ENCODE measurements at places on chromosomes 6 and 20.

DNA sequence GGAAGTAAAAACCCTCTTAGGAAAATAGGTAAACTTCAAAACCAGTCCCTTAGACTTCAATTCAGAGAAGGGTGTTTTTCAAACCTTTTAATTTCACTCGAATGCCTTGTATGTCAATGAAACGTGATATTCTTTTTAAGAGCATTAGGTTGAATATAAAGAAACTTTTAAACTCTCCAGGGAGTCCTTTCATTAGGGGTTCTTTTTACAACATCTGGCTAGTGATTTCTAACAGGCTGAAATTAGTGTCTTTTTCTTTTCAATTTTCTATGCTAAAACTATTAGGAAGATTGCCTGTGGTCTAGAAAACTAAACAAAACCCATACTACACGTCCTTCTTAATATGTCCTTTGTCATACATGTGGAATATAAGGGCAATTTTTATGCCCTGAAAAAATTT, 569.7 kb upstream of the CITED2 start:
- DNase-seq = no peak

GRCh38 chr20:16518784-16519084, 54.5 kb downstream of the KIF16B start:
- DNase-seq = no peak

DNA sequence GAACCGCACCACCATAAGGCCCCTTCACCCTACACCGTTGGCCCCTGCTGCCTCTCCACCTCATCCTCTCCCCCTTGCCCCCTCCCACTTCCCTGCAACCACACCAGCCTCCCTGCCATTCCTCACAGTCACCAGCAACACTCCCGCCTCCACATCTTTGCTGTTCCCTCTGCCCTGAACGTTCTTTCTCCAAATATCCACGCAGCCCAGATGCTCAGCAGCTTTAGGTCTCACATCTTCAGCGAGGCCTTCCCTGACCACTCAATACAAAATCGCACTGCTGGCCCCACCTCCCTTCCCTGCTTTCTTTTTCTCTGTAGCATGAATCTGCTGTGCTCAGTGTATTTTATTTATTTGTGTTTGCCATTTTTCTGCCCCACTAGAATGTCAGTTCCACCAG, 20.5 kb downstream of the ITPR3 start:
- DNase-seq = no peak

DNA sequence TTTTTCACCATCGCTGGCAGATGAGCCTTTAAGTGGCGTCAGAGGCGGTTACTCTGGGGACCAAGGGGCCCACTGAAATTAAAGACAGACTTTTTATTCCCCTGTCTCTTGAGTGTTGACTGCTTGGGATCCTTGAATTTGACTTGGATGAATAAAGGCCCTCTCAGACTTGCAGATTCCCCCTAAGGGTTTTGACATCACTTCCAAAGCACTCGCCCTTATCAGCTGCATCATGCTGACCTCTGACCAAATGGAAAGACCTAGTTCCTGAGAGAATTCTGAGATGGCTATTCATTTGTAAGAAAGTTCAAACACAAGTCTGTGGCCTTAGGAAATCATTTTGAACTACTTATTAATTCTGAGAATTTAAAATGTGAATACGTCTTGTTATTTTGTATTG, 13.5 kb upstream of the MOXD1 start:
- no peak for DNase-seq

GRCh38 chr6:56246541-56246880, 869 bp downstream of the COL21A1 start:
- DNase-seq = no peak

DNA sequence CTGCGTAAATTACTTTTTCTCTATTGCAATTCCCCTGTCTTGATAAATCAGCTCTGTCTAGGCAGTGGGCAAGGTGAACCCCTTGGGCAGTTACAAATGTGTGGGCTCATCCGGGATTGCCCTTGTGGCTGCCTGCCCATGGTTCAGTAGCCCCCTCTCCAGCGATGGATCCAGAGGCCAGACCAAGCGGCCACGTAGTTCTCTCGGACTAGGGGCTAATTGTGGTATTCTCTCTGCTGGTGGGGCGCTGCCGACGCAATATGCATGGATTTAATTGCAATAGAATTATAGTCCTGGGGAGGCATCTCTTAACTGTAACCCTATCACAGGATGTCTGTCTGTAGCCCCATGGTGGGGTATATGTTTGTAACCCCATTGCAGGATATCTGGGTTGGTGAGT, 64.3 kb upstream of the UNC93A start:
- no peak for DNase-seq

- DNase-seq = no peak
Measured at GRCh38 chr20:32201977-32202363, 5.6 kb downstream of the PLAGL2 start.

GRCh38 chr20:22949331-22950109, 85.6 kb upstream of the SSTR4 start:
- no peak for DNase-seq

DNA sequence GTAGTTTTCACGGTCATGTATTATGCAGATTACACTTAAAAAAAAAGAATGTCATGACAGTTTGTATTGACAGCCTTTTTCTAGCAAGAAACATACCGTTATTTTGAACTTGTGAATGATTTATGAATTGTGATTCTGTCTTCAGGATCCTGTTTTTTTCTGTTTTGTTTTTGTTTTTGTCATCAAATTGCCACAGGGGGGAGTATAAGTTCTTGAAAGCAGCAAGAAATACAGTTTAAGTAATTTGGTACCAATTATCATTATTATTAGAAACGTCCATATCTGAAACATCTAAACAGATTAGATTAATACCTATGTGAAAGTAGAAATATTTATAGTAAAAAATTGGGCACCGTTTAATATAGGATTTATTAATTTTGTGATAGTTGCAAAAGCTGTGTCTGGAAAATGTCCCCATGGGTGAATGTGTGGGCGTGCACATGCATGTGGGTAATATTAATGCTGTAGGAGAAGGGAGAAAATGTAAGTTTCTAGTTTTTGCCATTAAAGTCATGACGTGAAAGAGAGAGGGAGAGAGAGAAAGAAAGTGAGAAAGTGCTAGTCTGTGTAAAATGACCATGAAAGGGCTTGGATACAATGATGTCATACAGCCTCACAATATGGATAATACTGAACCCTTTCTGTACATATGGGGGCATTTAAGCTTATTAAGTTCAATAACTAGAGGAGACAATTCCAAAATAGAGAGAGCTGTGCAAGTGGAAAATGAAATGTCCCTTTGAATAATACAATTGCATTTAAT, 9.4 kb upstream of the CCN2 start:
- no peak for DNase-seq

DNA sequence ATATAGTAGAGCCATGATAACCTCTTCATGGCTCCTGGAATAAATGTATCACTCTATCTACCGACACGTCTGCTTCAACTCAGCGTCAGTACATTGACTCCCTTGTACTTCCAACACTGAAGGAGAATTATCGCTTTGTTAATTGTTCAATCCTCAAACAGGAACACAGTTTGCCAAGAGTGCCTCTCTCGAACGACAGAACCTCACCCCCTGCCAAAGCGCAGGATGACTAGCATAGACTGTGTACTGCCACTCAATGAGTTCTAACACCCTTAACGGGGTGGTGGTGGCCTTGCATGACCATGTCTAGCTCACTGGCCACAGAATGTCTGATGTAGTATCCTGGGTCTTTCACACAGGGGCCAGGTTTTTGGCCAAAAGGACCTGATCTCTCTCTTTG, 81.4 kb upstream of the HEY2 start:
- DNase-seq = no peak

- DNase-seq = no peak
Measured at GRCh38 chr6:144896871-144897270, 611.7 kb downstream of the UTRN start.

DNA sequence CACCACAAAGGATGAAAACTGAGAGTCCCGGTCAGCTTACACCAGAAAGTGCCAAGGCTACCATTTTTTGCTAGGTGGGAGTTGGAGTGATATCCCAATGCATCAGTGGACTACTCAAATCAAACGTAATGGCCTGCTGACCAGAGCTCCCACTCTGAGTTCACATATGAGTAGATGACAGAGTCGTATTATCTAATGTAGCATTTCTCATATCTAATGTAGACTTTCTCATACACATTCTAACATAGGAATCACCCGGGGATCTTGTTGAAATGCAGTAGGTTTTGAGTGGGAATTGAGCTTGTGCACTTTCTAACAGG, 38.4 kb upstream of the FUCA2 start:
- no peak for DNase-seq

Data from hypothalamus (tissue), 51 donors.